NCI-H1930 (cell line): ENCODE measurements at places on chromosomes 3 and 15.

DNA sequence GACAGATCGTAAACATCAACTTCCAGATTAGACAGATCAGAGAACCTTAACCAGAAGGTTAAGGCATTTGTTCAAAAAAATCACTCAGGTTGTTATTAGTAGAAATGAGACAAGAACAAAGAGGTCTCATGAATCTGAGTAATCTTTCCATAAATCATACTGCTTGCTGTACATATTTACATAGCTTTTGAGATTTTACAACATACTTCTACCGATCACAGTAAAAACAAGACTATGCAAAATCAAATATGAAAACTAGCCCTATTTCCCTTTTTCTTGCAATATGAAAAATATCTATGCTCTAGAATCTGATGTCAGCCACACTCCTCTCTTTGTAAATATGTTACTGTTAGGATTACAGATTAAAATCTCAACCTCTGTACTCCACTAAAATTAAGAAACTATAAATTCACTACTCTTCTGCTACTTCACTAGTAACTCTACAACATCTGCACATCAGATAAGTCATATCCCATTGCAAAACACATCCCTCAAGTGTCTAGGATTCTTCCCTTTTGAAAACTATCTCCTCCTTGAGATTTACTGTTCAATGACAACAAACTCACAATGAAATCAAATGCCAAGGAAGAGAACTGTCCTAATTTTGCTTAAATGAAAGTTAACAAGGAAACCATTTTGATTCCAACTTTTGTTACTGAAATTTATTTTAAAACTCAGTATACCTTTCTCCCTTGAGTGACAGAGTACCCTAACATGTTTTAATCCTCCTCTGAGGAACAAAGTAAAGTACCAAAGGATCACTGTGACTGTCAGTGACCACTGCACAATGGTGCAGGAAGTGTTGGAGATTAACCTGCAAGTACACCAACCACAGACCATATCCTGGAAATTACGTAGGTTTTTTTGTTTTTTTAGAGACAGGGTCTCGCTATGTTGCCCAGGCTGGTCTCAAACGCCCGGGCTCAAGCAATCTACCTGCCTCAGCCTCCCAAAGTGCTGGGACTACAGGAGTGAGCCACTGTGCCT lies 12.8 kb downstream of the DCUN1D1 start:
- DNase-seq = no peak

- peak; percentile 9 for DNase-seq
These were observed 532.8 kb downstream of the FOXP1 start for GRCh38 chr3:71050538-71051258.

GRCh38 chr15:98312913-98313312 lies 335.4 kb upstream of the IGF1R start:
- no peak for DNase-seq

- DNase-seq = no peak
These were observed 32.4 kb upstream of the ANPEP start for GRCh38 chr15:89847101-89847500.

- no peak for DNase-seq
These were observed 753.5 kb upstream of the NECTIN3 start for GRCh38 chr3:110318108-110318507.

- no peak for DNase-seq
These were observed 15.6 kb upstream of the FILIP1L start for GRCh38 chr3:100129941-100130340.

DNA sequence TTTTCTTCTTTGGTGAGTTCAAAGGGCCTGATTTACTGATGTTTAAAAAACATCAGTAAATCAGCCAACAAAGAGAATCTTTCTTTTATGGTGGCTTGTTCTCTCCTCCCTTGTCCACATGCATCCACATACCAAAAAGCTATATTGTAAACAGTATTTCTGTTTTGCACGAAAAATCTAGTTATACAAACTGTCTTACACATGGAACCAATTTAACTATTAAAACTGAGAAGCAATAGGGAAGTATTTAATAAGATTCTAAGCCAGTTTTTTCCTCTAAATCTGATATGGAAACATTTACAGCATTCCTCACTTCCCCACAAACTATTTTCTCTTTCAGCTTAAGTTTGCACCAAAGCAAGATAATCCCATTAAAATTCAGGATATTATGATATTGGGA lies 110.8 kb upstream of the ICE2 start:
- DNase-seq = no peak

- DNase-seq = no peak
These were observed 27.9 kb upstream of the KLF13 start for GRCh38 chr15:31298707-31299172.

GRCh38 chr3:66394019-66394752 lies 106.6 kb downstream of the LRIG1 start:
- no peak for DNase-seq

DNA sequence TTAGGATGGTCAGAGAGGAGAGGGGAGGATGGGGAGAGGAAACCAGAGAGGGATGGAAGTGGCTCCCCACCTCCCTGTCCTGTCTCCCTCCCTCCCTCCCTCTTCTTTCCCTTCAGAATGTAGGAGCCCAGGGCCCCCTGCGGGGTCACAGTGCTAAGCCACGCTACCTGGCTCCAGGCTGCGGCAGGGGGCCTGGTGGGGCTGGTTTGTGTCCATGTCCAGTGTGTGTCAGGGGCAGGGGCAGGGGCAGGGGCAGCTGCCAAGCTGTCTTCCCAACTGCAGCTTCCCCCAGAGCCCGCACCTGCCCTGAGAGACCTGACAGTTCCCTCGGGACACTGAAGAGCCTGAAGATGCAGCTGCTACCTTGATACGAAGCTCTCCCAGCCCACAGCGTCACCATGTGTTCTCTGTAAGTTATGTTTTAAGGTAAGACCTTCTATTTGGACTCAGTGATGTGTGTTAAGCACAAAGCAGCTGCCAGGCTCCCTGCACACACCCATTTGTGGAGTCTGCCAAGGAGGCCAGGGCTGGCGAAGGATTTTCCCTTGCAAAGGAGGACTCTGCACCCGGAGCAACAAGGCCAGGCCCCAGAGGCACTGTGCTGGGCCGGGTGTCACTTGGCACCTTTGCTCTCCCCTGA lies 121.8 kb upstream of the SMAD3 start:
- DNase-seq = no peak

GRCh38 chr3:46566040-46566641 lies at the start of gene LRRC2:
Gene LRRC2 (minus strand): TSS chr3:46566302. CDS start chr3:46551591, 14,711 bp downstream.
- no peak for DNase-seq

DNA sequence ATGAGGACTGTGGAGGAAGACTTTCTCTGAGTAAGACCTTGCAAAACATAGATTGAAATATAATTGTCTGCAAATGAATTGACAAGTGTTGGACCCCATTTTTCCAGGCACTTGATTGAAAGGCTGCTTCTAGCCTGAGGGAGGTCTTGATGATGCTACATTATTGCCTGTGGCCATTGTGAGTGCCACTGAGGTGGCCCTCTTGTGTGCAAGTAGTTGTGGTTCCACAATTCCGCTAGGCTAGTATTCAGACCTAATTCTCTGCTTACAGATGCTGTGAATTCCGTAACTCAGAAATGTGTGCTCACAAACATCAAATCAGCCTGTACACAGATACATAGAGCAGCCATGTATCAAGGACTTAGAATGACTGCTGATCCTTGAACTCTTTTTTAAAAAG lies 34.7 kb downstream of the FNDC3B start:
- no peak for DNase-seq

- no peak for DNase-seq
These were observed 10.9 kb upstream of the RFT1 start for GRCh38 chr3:53140847-53141845.

DNA sequence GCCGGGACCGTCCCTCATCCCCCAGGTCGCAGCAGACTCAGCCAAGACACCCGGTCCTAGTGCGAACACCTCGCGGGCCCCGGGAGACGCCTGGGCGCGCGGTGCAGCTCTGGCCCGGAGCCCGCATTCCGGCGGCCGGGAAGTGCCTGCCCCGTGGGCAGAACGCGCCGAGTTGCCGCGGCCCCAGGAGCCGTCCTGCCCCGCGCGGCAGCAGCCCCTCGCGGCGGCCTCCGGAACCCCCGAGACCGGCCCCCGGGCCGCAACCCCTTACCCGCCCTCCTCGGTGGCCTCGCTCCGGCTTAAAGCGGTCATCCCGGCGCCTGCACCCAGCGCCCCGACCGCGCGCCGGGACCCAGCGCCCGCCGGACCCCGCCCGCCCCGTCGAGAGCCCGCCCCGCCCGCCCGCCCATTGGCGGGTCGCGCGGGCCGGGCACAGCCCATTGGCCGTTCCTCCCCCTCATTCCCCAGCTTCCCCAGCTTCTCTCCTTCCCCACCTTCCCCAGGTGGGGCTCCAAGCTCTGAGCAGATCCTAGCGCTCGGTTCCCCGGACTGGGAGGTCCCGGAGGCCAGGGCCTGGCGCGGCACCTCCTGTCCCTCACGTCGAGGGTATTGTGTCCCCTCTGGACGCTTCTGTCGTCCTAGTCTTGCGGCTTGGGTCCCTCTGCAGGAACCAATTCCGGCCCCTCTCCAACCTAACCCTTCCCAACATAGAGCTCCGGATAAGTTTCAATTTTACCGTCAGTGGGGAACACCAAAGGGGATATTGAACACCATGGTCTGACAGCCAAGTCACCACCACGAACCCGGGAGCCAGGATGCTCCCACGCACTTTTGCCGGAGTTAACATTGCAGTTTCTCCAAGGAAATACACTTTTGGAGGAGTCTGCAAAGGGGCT lies at the start of gene GRAMD2A:
GRAMD2A (minus strand) TSS at position 328 of the 896 bp plus-strand sequence.
- no peak for DNase-seq

DNA sequence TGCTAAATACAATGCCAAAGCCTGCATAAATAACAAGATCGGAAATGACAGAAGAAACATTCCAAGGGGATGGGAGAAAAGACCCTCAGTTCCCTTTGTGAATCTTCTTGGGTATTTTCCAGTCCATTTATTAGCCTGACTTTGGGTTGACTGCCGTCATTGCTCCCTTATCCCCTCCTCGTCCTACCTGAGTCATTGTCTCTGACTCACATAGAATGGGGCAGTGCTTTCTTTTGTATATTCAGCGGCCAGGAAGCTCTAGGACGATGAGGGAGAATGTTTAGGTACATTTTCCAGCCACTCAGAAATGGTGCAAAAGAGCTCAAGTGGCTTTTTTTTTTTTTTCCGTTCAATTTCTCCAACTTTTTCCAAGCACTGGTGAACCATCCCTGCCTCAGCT lies 71.6 kb downstream of the KAT2B start:
- DNase-seq = no peak

GRCh38 chr3:108713816-108714215 lies 43.4 kb downstream of the RETNLB start:
- DNase-seq = no peak

GRCh38 chr15:78087951-78088772 lies 4.2 kb upstream of the SH2D7 start:
- DNase-seq = no peak

GRCh38 chr3:420584-420983 lies 224.0 kb downstream of the CHL1 start:
- DNase-seq = no peak

DNA sequence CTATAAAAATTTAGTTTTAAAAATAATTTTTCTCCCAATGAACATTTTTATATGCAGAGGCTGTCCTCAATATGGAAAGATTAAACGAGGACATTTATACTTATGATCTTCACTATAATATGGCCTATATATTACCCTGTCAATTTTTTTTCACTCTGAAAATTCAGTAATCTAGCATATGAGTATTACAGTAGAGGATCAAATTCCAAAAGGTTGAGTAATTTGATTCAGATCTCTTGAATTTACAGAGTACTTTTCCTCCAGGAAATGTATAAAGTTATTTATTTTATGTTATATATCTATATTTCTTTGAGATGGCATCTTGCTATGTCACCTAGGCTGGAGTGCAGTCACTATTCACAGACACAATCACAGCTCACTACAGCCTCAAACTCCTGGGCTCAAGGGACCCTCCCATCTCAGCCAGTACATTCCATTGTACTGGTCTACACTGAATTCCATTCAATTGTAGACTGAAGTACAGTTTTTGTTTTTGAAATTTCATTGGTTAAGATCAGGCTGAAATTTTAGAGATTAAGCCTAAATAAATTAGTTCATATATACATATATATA lies 16.3 kb upstream of the TRPM7 start:
- DNase-seq = no peak

DNA sequence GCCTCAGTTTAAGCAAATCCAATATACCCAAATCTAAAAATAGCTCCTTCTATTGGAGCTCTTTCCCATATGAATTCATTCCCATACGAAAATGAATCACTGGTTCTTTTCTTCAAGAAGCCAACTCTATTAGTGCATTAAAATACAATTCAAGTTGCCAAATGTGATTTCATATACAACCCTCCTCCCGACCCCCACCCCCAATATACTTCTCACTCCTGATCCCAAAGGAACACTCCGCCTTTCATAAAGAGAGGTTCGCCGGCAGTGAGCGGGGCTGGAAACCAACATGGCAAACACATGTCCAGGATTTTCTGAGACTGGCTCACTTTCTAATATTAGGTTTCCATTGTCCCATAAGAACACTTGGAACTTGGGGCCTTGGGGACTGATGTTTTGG lies 48.5 kb downstream of the MAGEF1 start:
- no peak for DNase-seq

- DNase-seq = no peak
These were observed 521.9 kb upstream of the NAALADL2 start for GRCh38 chr3:174337227-174337626.

- DNase-seq = no peak
These were observed 37.0 kb upstream of the NR2E3 start for GRCh38 chr15:71773206-71773859.

DNA sequence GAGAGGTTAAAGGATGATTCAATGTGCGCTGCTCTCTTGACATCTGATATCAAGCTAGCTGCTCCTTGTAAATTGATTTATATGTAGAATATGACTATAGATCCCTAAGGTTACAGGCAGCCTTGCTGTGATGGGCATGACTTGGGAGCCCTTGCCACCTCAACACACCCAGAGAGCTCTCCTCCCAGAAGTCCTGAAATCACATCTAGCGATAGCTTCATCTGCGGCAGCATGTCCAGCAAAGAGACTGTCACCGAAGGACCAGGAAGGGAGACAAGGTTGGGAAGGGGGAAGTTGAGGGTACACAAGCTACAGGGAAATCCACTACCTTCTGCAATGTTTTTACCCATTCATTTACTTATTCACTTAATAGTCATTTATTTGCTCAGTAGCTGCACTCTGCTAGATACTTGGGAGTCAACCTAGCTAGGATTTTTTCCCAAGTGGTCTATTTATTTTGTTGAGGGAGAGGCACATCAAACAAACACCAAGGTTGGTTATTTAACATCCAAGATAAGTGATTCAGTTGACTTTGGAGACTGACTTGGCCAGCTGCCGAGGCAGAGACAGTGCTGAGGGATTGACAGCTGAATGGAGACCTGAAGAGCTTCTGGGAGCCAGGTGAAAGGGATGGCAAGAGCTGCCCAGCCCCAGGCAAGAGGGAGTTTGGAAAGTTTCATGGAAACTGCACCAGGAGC lies 205.8 kb upstream of the IL12A start:
- no peak for DNase-seq

GRCh38 chr3:124048967-124049798 lies 57.3 kb upstream of the ROPN1 start:
- no peak for DNase-seq

GRCh38 chr3:78911394-78911793 lies 856.4 kb downstream of the ROBO1 start:
- no peak for DNase-seq

- DNase-seq = no peak
These were observed 96.9 kb downstream of the VPS8 start for GRCh38 chr3:184908859-184909258.

GRCh38 chr15:29522373-29523276 lies 253.0 kb upstream of the NSMCE3 start:
- DNase-seq = no peak
